Stimulated activated CD8-positive, alpha-beta memory T cell treated with anti-CD3 and anti-CD28 coated beads, Interleukin-4, amount 100 ng/mL, for 4 hours (primary cell): ENCODE measurements at places on chromosomes 2 and 18.

DNA sequence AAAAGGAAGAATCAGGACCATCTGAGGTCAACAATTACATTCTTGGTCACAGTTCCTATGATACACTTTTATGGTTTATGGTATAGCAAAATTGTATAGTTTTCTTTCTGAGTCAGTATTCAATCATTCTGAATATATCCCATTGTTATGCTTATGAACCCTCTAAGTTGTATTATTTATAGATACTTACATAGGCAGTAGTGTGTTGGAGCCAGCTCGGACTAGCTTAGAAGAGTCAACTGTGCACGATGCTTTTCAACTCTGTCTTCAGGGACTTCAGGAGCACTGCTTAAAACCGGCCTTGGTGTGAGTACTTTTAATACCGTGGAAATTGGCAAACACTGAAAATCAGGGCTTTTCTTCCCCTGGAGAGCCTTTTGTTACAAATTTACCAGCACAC is 215.7 kb downstream of the IKZF2 start:
- no peak for DNase-seq

GRCh38 chr2:74867841-74868658 is 34.1 kb downstream of the HK2 start:
- no peak for DNase-seq

GRCh38 chr2:28643911-28644334 is 107.7 kb upstream of the PPP1CB start:
- no peak for DNase-seq

DNA sequence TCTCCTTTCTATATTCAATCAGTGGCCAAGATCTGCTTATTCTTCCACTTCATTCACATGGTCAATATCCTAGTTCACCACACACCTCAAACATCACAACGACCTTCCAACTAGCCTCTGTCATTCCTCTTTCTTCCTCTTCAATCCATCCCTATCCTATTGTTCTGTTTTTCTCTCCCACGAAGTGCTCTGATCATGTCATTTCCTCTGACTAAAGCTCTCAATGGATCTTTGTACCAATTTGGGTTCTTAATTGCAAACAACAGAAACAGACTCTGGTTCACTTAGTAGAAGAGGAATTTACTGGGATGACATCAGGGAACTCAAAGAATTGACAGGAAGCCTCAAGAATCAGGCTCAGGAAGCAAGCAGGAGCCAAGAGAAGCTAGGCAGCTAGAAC is 23.5 kb downstream of the WNT10A start:
- no peak for DNase-seq

DNA sequence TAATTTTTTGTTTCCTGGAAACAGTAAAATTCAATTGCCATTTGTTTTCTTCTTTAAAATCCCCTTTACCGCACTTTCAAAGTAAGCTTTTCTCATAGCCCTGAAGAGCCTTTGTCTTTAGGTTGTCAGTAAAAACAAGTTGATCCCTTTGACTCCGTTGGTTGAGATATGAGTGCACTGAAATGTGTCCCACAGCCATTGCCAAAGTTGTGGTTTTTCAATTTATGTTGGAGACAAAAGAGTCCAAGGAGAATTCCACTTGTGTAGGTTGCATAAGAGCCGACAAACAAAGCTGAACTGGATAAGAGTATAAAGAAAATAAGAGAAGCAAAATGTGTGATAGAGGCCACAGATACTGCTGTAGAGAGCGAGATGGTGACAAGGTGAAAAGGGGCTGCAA is 26.1 kb upstream of the HNMT start:
- DNase-seq: no peak
